Renal cortex interstitium (tissue), 15 donors: ENCODE measurements at places on chromosomes 4 and X. TPM values are rescaled to one million over a fixed set of nuclear protein-coding genes. Genes with fewer than 3 reads are reported as not detected.

Gene USP26
- not detected for polyA plus RNA-seq

Gene NDST3
- 3.8 TPM for polyA plus RNA-seq

Gene PCDH7
- polyA plus RNA-seq: 21.7 TPM

Gene CT45A3
- polyA plus RNA-seq: not detected

Gene ERAS
- polyA plus RNA-seq: 0.18 TPM

Gene SH3RF1
- polyA plus RNA-seq: 33.3 TPM

Gene DUX4
- polyA plus RNA-seq: 0.59 TPM

Gene HELT
- polyA plus RNA-seq: not detected
